Stimulated activated CD4-positive, alpha-beta T cell treated with anti-CD3 and anti-CD28 coated beads, Interleukin-1b, Interleukin-23, amount 100 ng/mL, for 48 hours (primary cell): ENCODE measurements at places on chromosomes 13 and 19.
A peak's percentile ranks its signal among the peaks of the same experiment; 100 is the strongest.

DNA sequence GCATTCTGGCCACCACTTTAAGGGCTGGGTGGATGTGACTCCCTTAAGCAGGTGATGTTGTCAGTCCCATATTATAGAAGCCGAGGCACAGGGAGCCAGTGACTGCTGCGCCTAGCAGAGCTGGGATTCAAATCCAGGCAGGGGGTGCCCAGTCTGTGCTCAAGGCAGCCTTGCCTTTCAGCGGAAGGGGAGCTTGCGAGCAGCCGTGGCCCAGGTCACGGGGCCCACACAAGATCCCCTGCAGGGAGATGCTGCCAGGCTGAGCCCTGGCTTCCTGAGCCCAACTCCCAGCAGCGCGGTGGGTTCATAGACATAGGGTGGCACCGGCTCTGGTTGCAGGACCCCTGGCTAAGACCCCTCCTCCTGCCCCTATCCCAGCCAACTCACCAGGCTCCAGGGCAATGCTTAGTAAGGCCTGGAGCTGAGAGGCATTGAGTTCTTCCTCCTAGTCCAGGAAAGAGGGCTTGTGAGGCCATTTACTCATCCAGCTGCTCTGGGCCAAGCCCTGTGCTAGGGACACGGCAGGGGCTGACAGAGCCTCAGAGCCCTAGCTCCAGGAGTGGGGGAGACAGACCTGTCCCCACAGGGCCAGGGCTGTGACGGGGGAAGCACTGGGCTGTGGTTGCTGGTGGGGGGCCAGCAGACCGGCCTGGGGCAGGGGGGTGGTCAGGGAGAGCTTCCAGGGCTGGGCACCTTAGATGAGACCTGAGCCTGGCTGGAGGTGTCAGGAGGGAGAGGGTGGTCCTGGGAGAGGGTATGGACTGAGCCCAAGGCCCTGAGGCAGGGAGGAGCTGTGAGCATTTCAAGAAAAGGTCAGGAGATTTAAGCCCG is 9.6 kb downstream of the CAPN12 start:
- DNase-seq = no peak

- no peak for DNase-seq
Measured at GRCh38 chr19:39874404-39874803, 28.2 kb upstream of the FBL start.

GRCh38 chr13:80361883-80362327 is 21.0 kb upstream of the SPRY2 start:
- no peak for DNase-seq

DNA sequence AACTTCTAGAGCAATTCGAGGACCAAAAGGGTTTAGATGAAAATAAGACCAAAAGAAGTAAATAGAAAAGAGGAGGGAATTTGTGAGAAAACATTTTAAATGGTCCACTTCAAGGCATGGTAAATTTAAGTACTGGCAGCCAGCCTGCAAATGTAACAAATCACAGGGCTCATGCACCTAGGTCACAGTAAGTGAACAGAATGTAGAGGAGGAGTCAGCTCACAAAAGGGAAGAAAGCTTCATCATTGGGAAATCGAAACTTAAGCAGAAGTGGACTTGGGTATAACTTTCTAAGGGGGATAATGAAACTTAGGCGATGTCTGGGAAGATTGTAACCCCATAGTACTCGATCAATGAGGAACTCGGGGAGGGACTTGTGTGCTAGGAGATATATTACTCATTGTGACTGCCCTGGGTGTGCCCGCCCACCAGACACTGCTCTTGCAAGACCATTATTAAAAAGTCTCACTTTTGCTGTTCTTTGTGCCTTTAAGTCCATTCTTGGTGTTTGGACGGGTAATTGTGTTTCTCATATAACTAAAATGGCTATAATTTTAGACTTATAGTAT is 1053.6 kb upstream of the MIR17HG start:
- no peak for DNase-seq

- DNase-seq = no peak
Measured at GRCh38 chr13:30818323-30818960, 83.1 kb downstream of the ALOX5AP start.

DNA sequence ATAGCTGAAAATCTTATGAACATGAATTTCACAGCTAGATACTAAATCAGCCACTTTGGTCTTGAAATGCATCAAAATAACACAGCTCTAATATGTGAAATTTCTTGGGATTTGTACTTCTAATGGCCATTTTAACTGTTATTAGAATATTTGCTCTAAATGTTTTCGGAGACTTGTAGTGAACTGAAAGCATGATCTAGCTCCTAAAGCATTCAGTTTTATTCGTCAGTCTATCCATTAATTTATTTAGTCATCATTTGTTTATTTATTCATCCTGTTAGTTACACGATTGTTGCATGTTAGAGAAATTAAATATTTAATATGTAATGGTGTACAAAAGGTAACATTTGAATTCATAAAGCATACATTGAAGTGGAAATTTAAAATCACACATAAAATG is 1132.7 kb downstream of the SLITRK1 start:
- DNase-seq = no peak

- DNase-seq = no peak
Measured at GRCh38 chr13:78820541-78820940, 161.6 kb upstream of the OBI1 start.

DNA sequence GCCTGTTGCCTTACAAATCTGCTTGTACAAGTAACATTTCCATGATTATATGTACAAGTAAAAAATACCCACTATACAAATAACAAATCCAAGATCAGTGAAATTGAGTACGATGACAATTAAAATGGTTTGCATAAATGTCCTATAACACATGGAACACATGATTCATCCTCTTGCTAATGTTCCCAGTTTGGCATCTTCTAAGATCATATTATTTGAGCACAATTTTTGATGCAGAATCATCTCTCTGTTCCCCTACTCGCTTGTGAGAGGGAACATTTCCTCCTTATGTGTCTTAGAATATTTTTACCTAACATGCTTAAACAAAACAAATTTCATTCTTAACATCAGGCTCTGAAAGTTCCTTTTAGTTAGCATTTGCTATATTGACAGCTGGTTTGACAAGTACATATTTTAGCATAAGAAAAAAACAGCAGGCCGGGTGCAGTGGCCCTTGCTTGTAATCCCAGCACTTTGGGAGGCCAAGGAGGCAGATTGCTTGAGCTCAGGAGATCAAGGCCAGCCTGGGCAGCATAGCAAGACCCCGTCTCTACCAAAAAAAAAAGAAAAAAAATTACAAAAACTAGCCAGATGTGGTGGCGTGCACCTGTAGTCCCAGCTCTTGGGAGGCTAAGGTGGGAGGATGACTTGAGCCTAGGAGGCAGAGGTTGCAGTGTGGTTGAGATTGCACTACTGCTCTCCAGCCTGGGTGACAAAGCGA is 14.2 kb downstream of the ZNF331 start:
- DNase-seq = no peak

GRCh38 chr19:53945441-53945840 is 17.3 kb upstream of the CACNG8 start:
- no peak for DNase-seq

- DNase-seq = no peak
Measured at GRCh38 chr13:110409581-110409992, 102.5 kb downstream of the COL4A2 start.

- DNase-seq = no peak
Measured at GRCh38 chr13:107138486-107138885, 570.5 kb upstream of the ARGLU1 start.

GRCh38 chr19:51317376-51317775 is 5.9 kb downstream of the IGLON5 start:
- no peak for DNase-seq

DNA sequence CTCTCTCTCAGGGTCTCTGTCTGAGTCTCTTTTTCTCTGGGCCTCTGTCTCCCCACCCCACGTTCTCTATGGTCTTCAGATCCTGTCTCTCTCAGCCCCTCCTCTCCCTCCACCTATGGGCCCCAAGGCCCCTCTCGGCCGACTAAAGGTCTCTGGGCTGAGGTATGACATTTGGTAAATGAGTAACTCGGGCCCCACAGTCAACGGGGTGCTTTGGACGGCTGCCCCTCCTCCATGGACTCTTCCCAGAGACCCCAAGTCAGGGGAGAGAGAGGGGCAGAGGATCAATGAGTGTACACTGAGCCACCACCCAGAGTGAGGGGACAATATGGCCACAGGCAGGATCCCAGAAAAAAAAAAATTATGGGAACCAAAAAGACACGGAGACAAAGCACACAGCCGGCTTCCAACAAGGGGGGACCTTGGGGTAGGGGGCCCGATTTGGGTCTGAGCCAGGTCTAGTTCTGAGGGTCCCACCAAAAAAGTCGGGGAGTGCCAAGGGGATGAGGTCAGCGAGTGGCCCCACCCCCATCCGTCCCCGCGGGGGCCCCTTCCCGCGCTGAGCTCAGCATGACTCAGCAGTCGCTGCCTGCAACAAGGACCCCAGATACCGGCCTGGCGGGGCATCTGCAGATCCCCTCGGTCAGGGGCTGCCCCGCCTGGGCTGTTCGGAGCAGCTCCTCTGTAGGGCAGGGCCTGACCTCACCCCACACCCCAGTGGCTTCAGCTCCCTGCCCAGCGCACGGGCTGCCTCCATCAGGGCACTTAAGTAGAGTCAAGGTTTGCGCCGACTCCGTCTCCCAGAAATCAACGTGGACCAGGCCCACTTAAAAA is 1.5 kb upstream of the FTL start:
- DNase-seq = peak; percentile 78

- peak; percentile 27 for DNase-seq
Measured at GRCh38 chr13:39036212-39036611, 1.7 kb downstream of the PROSER1 start.

GRCh38 chr19:588093-588740 is 1.5 kb upstream of the HCN2 start:
- peak; percentile 78 for DNase-seq
